T-helper 17 cell (primary cell): ENCODE measurements at places on chromosomes 7 and 10.

GRCh38 chr10:70074971-70075370 lies 22.3 kb downstream of the MACROH2A2 start:
- H3K4me3 ChIP-seq: no peak overlapping the region
- DNase-seq: no peak
- no peaks in the 10 kb centered on the region for H3K36me3 ChIP-seq

DNA sequence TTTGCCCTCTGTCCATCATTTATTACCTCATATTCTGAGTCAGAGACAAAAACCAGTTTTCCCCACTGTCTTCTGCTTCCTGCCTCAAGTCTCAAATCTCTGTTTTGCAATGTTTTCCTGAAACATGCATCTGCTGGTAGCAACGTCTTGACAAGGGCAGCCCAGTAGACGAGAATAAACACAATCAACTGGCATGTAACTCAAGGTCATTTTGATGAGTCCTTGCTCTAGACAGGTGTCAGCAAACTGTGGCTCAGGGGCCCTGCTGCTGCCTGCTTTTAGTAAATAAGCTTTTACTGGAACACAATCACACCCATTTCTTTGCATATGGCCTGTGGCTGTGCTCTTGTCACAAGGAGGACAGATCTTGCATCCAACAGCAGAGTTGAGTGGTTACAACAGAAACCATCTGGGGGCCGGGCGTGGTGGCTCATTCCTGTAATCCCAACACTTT lies 59.8 kb downstream of the ITIH5 start:
- H3K4me3 ChIP-seq: no peak overlapping the region
- no peak for DNase-seq
- no peaks in the 10 kb centered on the region for H3K4me1 ChIP-seq
- H3K36me3 ChIP-seq: no peaks in the 10 kb centered on the region
- H3K27me3 ChIP-seq: peaks cover 4% of the 10 kb centered on the region

DNA sequence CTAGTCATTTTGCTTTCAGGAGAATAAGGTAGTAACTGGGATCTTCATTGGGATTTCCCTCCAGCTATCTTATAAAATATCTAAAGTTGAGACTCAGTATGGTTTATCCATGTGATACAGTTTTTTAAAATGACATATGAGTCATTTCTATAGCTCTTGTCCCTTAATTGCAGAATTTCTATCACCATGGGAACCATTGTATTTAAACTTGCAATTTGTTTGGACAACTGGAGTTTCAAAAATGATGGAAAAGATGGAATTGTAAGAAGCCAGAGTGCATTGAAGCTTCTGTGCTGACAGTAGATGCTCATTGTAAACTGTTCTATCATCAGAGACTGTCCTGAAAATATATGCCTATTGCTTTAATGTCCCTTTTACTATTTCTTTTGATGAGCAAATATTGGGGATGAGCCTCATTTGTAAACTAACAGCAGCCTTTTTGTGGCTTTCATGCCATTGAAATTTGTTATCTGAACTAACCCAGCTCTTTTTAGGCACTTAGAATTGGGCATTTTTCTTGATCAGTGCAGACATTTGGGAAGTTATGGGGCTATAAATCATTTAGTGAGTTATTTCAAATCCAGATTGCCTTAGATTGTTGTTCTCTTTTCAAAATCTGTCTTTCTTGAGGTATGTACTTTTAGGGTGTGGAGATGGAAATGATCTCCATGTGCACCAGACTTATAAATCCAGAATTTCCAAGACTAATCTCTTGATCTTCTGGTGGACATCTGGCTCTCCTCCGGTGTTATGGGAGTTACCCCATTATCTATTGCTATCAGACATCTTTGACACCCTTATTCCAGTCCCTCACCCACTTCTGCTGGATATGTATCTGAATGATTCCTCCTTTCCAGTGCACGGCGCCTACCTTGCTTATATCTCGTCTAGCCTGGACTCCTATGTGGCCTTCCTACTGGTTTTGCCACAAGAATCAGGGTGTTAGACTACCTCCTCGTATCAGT lies 159.0 kb downstream of the SND1 start:
- peak overlapping the region; percentile 39 for H3K4me3 ChIP-seq
- H3K27ac ChIP-seq: no peak overlapping the region
- no peaks in the 10 kb centered on the region for H3K27me3 ChIP-seq
- H3K4me1 ChIP-seq: peaks cover 43% of the 10 kb centered on the region

DNA sequence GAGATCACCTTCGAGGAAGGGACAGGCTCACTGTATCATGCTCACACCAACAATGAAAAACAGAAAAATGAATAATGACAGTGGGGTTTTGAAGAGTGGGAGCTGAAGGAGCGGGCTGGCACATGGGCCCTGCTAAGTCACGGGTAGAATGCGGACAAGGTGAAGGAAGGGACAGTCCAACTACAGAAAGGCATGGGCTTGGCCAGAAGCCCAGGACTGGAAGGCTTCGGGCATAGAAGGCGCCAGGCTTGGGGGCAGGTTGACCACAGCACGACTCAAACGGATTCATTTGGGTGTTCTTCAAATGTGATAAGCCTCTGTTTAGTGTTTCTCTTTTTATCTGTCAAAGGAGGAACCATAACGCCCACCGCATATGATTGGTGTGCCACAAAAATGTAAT lies 509.5 kb downstream of the CCSER2 start:
- H3K27ac ChIP-seq: no peak overlapping the region
- H3K4me1 ChIP-seq: no peaks in the 10 kb centered on the region
- no peaks in the 10 kb centered on the region for H3K36me3 ChIP-seq
- H3K4me3 ChIP-seq: no peak overlapping the region
- no peak for DNase-seq

DNA sequence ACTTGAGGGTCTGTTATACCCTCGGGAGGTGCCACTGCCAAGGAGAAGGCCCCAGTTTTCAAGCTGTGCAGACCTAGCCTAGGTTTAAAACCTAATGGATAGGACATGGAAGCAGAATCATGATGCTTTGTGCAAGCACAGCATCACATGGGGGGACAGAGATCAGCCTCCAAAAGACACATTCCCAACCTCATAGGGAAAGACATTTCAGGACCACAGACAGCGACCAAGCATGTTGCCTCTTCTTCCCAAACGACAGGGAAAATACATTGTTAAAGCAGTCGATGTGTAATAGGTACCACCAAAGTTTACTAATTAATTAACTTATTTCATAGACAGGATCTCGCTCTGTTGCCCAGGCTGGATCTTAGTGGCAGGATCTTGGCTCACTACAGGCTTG lies 573.9 kb downstream of the TCERG1L start:
- DNase-seq: no peak
- H3K36me3 ChIP-seq: no peaks in the 10 kb centered on the region
- no peak overlapping the region for H3K4me3 ChIP-seq
- no peaks in the 10 kb centered on the region for H3K4me1 ChIP-seq
- H3K27me3 ChIP-seq: no peaks in the 10 kb centered on the region

DNA sequence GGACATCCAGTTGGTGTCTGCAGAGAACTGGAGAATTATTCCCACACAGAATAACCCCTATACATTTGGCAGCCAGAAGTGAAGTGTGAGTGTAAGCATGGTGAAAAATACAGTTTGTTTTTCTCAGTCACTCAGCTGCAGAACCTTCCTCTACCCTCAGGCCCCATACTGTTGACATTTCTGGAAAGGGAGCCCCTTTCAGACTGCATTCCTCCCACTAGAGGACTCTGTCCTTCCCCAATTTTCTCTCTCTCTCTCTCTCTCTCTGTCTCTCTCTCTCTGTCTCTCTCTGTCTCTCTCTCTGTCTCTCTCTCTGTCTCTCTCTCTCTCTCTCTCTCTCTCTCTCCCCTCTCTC lies 86.8 kb upstream of the STEAP1B start:
- H3K36me3 ChIP-seq: no peaks in the 10 kb centered on the region
- H3K27ac ChIP-seq: no peak overlapping the region
- H3K4me3 ChIP-seq: no peak overlapping the region
- H3K4me1 ChIP-seq: peaks cover 6% of the 10 kb centered on the region

DNA sequence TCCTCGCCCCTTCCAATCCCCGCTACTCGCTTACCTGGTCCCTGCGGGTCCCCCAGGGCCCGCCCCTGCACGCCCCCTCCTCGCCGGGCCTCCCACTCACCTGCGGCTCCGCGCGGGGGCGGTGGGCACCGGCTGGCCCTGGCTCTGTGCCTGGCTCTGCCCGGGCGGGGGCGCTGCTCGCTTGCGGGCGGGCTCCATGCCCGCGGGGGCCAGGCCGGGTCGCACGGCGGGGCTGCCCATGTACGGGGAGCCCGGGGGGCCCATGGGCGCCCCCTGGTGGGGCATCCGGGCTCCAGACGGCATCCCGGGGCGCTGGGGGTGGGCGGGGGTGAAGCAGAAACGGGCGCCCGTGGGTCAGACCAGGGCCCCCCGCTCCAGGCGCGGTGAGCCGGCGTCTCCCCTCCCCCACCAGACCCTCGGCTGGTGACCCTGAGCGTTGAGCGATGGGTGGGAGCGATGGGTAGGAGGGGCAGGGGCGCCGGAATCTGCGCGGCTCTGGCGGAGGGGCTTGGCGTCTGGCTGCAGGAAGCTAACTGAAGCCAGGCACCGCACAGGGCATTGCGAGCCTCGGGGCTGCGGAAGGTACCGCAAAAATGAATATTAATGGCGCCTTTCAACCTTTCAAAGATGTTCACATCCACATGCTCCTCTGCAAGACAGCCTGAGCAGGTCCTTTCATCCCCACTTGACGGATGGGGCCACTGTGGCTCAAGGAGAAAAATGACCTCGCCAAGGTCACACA lies 3.0 kb downstream of the SMARCD3 start:
- H3K27ac ChIP-seq: peak overlapping the region; percentile 41
- DNase-seq: peak; percentile 71
- peaks cover 30% of the 10 kb centered on the region for H3K27me3 ChIP-seq
- H3K36me3 ChIP-seq: peaks cover 7% of the 10 kb centered on the region
